Tibial nerve (tissue), 4 donors: ENCODE measurements at places on chromosomes 11 and 22.

- H3K36me3 ChIP-seq = no peaks in the 10 kb centered on the region
- DNase-seq = no peak
- H3K4me3 ChIP-seq = no peak overlapping the region
- no peak overlapping the region for H3K27ac ChIP-seq
These were observed 117.1 kb upstream of the TBCEL start for GRCh38 chr11:120906766-120907165.

DNA sequence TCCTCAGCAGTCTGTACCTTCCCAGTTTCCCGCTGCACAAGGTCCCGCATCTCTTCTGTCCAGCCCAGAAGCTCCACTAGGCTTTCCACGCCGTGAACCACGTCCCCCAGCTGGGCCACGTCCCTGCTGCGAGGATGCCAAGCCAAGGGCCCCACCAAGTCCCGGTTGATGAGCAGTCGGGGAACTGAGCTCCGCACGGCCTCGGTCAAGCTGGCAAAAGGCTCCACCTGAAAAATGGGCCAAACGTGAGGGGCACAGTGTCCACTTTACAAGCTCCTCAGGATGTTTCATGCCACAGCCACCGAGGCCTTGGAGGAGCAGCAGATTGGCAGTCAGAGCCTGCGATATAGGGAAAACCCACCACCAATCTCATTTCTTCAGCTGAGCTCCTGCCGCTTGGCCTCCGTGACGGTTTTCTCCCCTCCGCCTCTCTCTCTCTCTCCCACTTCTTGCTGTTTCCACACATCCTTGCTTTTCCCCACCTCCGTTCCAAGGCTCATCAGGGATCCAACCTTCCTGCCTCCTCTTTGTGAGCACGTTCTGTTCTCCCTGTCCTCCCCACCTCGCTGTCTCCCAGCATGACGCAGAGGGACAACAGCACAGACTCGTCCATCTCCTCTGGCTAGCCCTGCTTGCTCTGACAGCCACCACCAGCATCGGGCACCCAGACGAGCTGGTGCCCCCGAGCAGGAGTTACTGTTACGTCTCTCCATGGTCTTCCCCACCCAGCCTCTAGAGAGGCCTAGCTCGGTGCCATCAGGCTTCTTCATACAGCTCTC is 11.5 kb downstream of the RIC8A start:
- peaks cover 77% of the 10 kb centered on the region for H3K36me3 ChIP-seq
- no peaks in the 10 kb centered on the region for H3K4me1 ChIP-seq
- H3K27ac ChIP-seq = no peak overlapping the region

DNA sequence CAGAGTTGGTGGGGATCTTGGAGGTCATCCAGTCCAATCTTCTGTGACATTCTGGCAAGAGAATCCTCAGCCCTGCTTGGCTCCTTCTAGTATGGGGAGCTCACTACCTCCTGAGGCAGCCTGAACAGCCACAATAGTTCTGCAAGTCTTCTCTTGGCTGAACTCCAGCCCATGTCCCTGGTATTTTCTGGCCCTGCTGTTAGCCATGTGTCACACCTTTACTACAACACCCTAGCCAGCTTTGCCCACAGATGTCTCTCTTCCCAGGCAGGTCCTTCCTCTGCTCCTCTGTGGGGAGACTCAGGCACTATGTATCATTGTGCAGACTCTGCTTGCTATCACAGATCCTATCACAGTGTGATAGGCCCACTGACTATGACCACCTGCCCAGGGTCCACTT is 297.7 kb downstream of the CTTN start:
- H3K27me3 ChIP-seq = no peaks in the 10 kb centered on the region
- H3K4me3 ChIP-seq = no peak overlapping the region
- no peak overlapping the region for H3K27ac ChIP-seq
- DNase-seq = no peak
- no peaks in the 10 kb centered on the region for H3K36me3 ChIP-seq
- H3K4me1 ChIP-seq = no peaks in the 10 kb centered on the region

DNA sequence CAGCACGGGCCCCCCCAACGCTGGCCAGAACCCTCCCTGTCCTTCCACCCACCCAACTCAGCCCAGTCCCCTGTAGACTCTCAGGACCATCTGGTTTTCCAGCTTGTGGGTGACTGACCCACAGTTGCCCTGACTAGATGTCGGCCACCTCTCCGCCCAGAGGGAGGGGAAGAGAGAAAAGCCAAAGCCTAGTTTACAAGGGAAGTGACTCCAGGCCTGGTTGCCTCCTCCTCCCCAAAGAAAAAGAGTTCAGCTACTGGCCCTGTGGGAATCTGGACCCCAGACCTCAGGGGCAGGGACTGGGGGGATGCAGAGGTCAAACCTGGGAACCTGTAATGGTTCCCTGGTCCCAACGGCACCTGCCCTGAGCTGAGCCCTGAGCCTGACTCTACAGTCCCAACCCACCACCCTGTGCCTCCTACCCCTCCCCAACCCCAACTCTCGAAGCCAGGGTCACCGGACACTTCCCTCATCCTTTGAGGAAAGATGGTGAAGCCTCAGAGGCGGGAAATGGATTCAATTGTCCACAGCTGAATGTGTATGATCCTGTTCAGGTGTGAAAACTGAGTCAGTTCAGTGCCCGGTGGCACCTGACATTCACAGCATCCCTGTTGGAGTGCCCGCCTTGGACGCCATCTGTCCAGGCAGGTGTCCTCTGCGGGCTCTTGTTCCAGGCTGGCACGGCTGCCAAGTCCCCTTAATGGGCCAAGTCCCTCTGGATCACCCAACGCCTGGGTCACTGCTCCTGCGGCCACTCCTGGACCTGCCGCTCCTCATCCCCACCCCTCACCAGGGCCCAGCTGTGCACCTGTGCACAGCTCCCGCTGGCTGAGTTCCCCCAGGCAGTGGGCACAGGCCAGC is 21.0 kb upstream of the WNT7B start:
- H3K27me3 ChIP-seq = no peaks in the 10 kb centered on the region
- H3K27ac ChIP-seq = peak overlapping the region; percentile 83
- no peak overlapping the region for H3K4me3 ChIP-seq
- H3K4me1 ChIP-seq = peaks cover 48% of the 10 kb centered on the region
- H3K36me3 ChIP-seq = no peaks in the 10 kb centered on the region

DNA sequence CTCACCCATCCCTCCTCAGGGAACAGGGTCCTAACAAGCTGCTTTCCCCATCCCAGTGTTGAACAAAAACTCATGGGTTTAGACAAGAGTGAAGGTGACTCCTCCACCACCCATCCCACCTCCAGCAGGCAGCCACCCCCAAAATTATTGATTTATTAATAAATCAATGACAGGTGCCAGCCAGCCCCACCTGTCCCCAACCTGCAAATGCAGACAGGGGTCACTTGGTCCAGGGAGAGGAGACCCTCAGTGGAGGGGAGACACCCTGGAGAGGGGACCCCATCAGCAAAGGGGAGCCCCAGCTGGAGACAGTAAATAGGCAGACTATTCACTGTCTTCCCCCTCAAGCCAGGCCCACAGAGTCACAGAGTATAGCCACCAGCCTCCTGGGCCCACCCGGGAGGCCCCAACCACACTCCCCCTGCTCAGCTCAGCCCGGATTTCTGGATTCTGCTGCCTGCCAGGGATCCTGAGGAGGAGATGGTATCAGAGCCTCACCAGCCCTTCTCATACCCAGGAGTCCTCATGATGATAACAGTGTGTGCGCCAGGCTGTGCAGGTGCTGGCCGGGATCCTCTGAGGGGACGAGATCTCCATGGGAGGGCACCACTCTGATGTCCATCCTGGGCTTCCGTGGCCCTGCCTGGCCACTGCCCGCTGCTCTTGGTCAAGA is 8.8 kb upstream of the CD81 start:
- peaks cover 16% of the 10 kb centered on the region for H3K4me1 ChIP-seq
- no peak for DNase-seq
- H3K36me3 ChIP-seq = no peaks in the 10 kb centered on the region
- H3K4me3 ChIP-seq = no peak overlapping the region
- H3K27ac ChIP-seq = peak overlapping the region; percentile 71
- no peaks in the 10 kb centered on the region for H3K27me3 ChIP-seq

GRCh38 chr11:14980854-14981253 is 8.7 kb upstream of the CALCA start:
- H3K36me3 ChIP-seq = no peaks in the 10 kb centered on the region
- peaks cover 12% of the 10 kb centered on the region for H3K27me3 ChIP-seq
- H3K4me1 ChIP-seq = no peaks in the 10 kb centered on the region

DNA sequence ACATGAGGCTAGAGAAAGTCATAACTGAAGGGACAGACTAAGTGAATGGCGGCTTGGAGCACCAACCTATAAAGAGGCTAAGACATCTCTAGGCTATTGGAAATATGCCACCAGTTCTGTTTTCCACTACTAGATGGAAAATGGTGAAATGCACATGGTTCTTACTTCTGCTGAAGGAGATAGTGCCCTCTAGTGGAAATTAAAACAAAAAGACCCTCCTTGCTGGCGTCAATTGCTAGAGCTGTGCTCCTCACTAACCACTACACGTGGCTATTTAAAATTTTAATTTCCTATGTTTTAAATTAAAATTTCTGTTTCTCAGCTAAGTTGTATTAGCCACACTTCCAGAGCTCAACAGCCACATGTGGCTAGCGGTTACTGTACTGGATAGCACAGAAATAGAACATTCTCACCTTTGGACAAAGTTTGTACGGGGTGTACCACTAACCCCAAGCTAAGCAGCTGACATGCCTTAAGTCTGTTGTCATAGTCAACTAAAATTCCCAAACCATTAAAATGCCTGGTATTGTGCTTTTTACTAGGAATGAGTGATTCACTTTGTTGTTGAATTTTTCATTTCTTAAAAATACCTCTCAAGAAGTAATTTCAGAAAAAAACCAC is 34.1 kb upstream of the CALCA start:
- H3K27me3 ChIP-seq = no peaks in the 10 kb centered on the region
- DNase-seq = no peak
- H3K4me1 ChIP-seq = no peaks in the 10 kb centered on the region
- H3K4me3 ChIP-seq = no peak overlapping the region
- H3K27ac ChIP-seq = no peak overlapping the region

GRCh38 chr11:119734788-119735187 is 5.8 kb upstream of the NECTIN1 start:
- no peak for DNase-seq
- no peaks in the 10 kb centered on the region for H3K36me3 ChIP-seq
- no peaks in the 10 kb centered on the region for H3K27me3 ChIP-seq
- peaks cover 8% of the 10 kb centered on the region for H3K4me1 ChIP-seq

DNA sequence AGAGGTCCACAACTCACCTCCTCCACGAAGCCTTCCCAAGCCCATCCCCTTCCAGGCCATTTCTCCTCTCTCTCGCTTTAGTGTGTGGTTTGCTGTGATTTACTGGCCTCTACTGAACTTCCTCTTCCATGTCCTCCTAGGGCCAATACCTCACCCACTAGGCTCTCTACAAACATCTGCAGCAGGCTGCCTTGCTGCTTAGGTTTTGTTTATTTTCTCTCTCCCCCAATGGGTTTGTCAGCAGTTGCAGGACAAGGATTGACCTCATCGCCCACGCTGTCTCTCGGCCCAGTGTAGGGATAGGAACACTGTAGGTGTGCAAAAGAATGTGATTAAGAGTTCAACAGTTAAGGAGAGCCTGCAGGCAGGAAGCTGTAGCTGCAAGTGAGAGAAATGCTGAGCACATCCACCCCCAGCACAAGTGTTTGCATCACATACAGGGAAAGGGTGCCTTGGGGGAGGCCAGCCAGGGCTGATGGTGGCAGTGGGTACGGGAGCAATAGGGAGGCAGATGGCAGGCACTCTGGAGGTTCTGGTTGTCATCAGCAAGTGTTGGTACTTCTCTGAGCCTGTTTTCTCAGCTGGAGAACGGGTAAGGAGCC is 1.4 kb downstream of the PC start:
- no peaks in the 10 kb centered on the region for H3K36me3 ChIP-seq
- H3K4me3 ChIP-seq = peak overlapping the region; percentile 64
- no peaks in the 10 kb centered on the region for H3K27me3 ChIP-seq
- H3K4me1 ChIP-seq = peaks cover 18% of the 10 kb centered on the region
- no peak overlapping the region for H3K27ac ChIP-seq

GRCh38 chr22:19061471-19062138 is 60.6 kb downstream of the DGCR2 start:
- H3K4me3 ChIP-seq = no peak overlapping the region
- DNase-seq = no peak
- peaks cover 27% of the 10 kb centered on the region for H3K36me3 ChIP-seq
- peaks cover 7% of the 10 kb centered on the region for H3K4me1 ChIP-seq
- H3K27ac ChIP-seq = no peak overlapping the region
- no peaks in the 10 kb centered on the region for H3K27me3 ChIP-seq
